ENCODE measurements at places on chromosomes 11 and 22.

- DNase-seq = no peak
Measured at GRCh38 chr11:94303966-94304958, at the start of gene IZUMO1R. Gene IZUMO1R, plus strand, starts transcription at chr11:94304580. Its CDS starts 1,057 bp downstream, at chr11:94305637.

- no peak for DNase-seq
Measured at GRCh38 chr11:58592760-58593472, 14.1 kb downstream of the ZFP91 start.

- DNase-seq = no peak
Measured at GRCh38 chr11:63738720-63739360, 29.7 kb downstream of the ZFTA start.

DNA sequence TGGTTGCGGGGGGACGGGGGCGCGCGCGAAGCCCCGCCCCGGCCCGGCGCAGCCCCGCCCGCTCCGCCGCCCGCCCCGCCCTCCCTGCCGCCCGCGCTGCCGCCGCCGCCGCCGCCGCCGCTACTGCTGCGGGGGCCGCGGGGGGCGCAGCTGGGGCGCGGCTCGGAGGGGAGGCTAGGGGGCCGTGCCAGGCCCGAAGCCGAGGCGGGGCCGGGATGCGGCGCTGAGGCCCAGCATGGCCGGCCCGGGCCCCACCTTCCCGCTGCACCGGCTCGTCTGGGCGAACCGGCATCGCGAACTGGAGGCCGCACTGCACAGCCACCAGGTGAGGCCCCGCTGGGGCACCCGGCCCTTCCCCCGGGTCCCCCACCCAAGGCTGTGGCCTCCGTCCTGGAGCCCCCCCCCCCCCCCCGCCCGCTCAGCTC is at the start of gene ANKRD13D:
Gene ANKRD13D, plus strand, starts transcription at position 78 of the 425 bp plus-strand sequence. Its CDS starts 158 bp downstream, at position 236.
- no peak for DNase-seq

- DNase-seq = no peak
Measured at GRCh38 chr22:39498802-39499201, 3.3 kb upstream of the MIEF1 start.

DNA sequence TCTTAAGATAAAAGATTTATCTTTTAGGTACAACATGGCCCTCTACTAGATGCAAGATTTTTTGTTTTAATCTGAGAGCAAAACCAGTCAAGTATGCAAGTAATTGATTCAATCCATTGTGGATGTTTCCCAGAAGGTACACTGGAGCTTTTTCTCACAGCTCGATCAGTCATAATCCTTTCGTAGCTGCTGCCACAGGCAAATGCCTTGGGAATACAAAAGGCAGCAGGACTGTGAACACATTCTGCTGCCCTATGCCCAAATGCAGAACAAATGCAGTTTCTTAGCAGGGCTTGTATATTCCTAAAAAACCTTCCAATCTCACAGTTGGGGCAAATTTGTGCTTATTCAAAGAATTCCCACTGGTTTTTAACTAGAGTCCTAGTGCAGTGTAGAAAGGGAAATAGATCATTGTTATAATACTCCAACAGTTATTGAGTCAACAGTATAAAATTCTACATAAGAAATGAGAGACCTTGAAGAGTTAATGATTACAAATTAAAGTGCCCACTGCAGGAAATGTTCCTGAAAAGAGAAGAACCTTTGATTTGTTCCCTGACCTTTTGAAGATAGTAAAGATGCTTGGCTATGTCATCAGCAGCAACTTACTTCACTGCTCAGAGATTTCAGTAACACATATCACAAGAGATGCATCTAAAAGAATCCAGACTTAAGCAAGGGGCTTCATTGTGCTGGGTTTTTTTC is 14.1 kb downstream of the LPXN start:
- no peak for DNase-seq

GRCh38 chr11:18468961-18469360 is 13.3 kb downstream of the LDHAL6A start:
- DNase-seq = no peak

GRCh38 chr22:22099194-22099486 is 116.6 kb upstream of the TOP3B start:
- DNase-seq = no peak

- no peak for DNase-seq
Measured at GRCh38 chr11:128614026-128614425, 26.7 kb upstream of the ETS1 start.

DNA sequence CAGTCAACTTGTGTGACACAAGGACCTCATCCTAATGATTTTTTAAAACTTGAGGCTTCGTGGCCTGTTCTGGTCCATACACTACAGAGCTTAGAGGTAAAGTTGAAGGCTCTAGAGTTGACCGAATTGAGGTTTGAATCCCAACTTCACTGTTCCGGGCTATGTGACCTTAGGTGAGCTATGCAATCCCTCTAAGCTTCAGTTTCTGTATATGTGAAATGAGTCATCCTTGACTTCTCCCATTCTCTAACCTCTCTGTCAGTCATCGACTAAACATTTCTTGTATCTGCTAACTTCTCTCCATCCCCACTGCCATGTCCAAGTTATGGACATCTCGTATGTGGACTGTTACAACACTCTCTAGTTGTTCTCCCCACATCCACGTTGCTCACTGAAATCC is 178.2 kb upstream of the TMEM45B start:
- DNase-seq = no peak

- no peak for DNase-seq
Measured at GRCh38 chr11:578276-579035, 2.2 kb downstream of the PHRF1 start.

- no peak for DNase-seq
Measured at GRCh38 chr11:82959987-82960778, 58.6 kb downstream of the DDIAS start.

- no peak for DNase-seq
Measured at GRCh38 chr11:78138694-78139421, 568 bp downstream of the ALG8 start.

DNA sequence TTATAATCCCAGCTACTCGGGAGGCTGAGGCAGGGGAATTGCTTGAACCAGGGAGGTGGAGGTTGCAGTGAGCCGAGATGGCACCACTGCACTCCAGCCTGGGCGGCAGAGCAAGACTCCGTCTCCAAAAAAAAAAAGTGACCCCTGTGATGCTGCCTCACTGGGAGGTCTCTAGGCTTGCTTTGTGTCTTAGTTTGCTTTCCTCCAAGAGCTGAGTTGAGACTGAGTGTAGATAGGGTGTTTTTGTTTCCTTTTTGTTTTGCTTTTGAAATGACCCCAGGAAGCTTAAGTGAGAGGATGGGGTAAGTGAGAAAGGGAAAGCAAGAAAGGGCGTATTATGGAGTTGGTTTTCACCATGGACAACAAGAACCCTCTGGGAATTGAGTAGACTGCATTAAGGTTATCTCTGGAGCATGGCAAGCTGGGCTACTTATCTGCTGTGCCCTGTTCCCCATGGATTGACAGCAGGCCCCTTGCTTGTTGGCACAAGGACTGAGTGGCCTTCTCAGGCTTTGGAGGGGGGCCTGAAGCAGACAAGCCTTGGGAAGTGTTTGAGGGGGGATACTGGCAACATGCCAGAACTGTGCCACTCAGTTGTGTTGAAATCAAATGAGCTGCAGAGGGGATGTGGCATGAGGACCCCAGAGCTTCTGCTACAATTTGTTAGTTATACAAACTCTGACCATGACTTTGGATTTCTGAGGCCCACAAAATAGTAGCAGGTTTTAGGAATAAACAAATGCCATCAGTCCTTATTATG is 300.6 kb upstream of the C11orf87 start:
- no peak for DNase-seq

DNA sequence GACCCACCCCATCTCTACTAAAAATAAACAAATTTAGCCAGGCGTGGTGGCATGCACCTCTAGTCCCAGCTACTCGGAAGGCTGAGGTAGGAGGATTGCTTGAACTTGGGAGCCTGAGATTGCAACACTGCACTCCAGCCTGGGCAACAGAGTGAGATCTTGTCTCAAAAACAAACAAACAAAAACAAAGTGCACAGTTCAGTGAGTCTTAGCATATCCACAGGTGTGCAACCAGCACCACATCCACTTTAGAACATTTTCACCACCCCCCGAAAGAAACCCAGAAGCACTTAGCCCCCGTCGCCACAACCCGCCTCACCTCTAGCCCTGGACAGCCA is 27.4 kb downstream of the MB start:
- no peak for DNase-seq

DNA sequence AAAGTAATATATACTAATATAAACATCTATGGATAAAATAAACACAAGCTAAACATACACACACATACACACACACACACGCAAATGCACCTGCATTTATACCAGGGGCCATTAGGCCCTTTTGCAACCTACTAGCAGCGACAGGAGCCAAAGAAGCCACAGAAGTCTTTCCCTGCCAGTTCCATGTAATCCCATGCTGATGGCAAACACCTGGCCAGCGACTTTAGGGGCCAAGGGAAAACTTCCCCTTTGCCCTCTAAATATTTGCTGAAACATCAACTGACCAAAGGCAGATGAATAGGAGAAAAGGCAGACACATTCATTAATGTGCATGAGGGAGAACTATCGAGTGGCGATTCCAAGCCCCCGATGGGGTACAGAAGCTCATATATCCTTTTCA is 14.8 kb upstream of the P2RY2 start:
- no peak for DNase-seq

DNA sequence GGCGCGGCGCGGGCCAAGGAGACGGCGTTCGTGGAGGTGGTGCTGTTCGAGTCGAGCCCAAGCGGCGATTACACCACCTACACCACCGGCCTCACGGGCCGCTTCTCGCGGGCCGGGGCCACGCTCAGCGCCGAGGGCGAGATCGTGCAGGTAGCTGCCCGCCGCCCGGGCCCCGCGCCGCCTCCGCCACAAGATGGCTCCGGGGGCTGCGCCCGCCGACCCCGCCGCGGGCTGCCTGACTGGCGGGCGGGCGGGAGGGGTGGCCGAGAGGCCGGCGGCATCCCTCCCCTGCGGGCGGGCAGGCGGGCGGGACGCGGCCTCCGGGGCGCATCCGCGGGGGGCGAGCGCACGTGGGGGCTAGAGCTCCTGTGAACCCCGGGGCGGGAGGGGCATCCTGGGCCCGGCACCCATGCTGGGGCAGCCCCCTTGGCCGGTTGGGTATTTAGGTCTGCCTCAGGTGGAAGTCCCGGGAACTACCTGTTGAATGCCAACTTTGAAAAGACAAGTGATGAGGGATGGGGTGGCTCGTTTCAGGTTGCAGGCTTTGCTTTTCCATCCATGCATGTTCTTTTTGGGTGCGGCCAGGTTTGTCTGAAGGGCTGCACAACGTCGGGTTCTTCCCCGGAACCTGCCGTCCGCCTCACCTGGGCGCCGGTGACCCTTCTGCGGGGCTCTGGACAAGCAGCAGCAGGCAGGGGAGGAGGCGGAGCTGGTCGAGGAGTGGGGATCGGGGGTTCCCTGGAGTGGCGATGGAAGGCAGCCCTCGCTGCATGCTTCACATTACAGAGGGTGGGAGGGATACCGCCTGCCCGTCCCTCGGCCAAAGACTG is 760 bp downstream of the ZNRF3 start:
- DNase-seq = no peak

DNA sequence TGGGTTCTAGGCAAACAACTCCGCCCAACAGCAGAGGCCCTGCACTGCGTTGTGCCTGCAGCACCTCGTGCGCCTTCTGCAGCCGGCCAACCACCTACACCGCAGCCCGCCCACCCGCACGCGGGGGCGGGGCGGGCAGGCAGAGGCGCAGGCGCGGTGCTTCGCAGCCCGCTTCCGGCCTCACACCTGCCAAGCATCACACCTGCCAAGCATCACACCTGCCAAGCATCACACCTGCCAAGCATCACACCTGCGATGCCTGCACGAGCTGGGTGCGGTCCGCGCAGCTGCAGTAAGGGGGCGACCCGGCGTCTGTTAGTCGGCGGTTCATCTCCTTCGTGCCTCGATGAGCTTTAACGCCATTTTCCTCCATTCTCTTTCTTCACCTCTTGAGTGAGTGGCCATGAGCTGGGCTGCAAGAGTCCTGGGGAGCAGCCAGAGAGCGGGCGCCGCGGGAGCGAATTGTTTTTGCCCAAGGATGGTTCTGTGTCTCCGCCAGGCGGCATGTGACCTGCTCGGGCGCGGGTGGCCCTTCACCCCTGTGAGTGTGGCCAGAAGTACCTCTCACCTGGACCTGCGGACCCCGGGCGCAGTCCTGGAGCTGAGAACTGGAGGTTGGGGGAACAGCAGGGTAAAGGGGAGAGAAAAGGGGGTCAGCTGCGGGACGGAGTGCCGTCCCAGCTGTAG is at the start of gene LDHAL6A:
Gene LDHAL6A, plus strand, starts transcription at position 171 of the 687 bp plus-strand sequence. CDS start 825 bp downstream, outside the sequence.
- no peak for DNase-seq

DNA sequence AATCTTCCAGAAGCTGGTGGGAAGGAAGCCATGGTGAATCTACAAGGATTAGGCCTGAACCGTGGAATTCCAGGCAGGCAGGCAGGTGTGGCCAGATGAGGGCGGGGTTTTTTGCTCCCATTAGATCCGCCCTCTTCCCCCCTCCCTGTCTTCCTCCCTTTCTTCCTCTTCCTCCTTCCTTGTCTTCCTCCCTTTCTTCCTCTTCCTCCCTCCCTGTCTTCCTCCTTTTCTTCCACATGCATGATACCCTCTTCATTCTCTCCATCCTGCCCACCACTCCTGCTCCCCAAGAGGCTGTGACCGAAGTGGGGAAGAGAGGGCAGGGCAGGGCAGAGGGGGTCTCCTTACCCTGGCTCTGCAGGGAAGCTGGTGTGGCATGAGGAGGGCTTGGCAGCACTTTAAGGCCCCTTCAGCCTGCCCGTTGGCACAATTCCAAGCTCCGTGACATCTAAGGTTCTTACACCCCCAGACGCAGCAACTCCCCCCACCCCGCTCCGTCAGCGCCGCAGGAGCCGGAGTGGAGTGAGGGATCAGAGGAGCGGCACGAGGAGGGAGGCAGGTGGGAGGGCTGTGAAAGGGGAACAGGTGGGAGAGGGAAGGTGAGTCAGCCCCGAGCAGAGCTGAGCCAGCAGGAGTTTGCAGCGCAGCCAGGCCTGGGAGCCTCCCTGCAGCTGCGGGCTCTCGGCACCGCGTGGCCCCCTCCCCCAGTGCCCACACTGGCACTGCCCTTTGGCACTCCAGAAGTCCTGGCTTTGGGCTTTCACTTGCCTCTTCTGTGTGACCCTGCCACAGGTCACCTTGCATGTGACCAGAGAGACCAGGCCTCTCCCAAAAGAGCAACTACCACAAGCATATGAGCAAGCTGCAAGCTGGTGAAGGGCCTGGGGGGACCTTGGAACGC is 32.1 kb downstream of the KCNJ4 start:
- DNase-seq = no peak

DNA sequence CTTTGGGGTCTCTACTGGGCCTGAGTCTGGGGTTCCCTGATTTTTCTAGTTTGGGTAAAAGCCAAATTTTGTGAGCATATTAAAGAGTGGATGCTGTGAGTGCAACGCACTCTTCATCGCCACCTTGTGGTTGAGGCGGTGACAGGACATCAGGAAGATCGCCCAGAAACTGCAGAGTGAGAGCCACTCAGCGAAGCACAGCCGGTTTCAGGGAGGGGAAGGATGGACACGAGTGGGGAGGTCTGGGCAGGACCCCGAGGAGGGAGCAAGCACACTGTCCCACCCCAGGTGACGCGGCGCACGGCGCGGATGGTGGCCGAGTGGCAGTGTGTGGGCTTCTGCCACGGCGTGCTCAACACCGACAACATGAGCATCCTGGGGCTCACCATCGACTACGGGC is 9.1 kb downstream of the SELENOO start:
- no peak for DNase-seq

DNA sequence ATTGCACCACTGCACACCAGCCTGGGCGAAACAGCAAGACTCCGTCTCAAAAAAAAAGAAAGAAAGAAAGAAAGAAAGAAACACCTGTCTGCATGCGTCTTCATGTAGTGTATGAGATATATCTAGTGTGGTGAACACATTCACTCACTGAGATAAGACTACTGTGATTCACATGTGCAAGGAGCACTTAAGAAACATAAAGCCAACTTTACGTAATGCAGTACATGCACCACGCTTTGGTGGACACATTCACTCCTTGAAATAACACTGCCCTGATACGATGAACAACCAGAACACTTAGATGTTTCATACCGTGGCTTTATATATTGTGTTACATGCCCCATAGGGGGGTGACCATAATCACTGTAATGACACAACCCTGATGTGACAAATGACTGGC is 96.0 kb downstream of the MICAL3 start:
- DNase-seq = no peak
